Fibroblast of gingiva (primary cell): ENCODE measurements at places on chromosomes 2 and 18.
A peak's percentile ranks its signal among the peaks of the same experiment; 100 is the strongest.

DNA sequence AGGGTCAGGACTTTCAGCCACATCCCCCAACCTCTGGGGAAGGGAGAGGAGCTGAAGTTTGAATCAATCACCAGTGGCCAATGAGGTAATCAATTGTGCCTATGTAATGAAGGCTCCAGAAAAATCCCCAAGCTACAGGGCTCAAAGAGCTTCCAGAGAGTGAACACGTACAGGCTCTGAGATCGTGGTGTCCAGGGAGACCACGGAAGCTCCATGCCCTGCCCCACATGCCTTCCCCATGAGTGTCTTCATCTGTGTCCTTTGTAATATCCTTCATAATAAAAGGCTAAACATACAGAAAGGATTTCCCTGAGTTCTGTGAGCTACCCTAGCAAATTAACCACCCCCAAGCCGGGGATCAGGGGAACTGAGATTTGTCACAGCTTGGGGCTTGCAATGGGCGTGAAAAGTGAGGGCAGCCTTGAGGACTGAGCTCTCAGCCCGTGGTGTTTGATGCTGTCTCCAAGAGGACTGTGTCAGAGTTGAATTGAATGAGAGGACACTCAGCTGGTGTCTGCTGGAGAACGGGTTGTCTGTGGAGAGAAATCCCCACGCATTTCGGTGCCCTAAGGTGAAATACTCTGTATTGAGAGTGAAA lies 25.5 kb upstream of the TUBB6 start:
- DNase-seq = peak; percentile 59

GRCh38 chr2:12807907-12808810 lies 91.4 kb downstream of the TRIB2 start:
- DNase-seq = peak; percentile 86

DNA sequence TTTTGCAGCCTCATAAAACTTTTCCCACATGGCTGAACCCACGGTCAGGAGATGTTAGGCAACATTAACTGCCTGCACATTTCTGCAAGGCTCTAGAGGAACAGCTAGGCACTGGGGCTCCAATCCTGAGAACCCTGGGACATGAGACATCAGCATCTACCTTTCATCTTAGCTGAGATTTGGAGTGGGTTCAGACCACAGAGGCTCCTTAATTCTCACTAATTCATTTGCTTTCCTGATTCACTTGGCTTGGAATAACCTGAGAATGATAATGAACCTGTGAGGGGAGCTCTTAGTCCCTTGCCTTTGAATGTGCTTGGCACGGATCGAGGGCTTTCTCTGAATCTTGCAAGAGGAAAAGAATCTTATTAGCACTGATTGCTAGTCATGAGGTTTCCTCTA lies 266.2 kb downstream of the FIGN start:
- peak; percentile 26 for DNase-seq

GRCh38 chr2:96114903-96115581 lies 1.3 kb downstream of the ADRA2B start:
- no peak for DNase-seq

DNA sequence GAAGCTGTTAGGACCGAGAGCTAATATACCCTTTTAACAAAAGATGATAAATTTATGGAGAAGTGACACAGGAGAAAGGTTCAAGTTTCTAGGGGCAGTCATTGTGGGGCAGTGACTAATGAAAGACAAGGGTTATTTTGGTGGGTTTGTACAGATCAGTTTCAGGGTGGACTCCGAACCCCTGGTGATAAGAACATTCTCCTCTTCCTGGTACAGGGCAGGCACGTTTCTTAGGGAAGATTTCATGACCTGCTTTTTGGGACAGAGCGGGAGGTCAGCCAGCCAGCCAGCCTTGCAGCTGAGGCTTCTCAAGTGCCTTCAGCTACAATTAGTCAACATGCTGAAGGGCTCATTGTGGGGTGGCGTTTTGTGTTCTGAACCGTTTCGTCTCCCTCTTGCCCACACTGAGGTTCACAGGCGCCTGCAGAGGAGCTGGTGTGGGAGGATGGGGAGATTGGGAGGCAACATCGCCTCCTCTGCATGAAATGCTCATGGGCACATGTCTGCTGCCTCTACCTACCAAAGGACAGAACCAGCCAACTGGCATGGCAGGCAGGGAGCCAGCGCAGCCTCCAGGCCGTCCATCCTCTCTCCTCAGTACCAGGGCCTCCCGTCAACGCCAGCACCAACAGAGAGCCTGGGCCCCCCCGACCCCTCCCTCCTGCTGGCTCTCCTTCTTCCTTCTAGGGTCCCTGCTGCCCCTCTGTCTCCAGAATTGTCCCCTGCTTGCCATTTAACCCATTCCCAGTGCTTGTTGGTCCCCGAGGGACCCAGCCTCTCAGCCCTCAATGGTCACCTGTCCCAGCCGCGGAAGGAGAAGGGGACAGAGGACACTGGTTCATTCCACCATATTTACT lies 9.6 kb downstream of the CHMP1B start:
- no peak for DNase-seq

GRCh38 chr2:205543937-205544702 lies 138.2 kb upstream of the NRP2 start:
- no peak for DNase-seq

DNA sequence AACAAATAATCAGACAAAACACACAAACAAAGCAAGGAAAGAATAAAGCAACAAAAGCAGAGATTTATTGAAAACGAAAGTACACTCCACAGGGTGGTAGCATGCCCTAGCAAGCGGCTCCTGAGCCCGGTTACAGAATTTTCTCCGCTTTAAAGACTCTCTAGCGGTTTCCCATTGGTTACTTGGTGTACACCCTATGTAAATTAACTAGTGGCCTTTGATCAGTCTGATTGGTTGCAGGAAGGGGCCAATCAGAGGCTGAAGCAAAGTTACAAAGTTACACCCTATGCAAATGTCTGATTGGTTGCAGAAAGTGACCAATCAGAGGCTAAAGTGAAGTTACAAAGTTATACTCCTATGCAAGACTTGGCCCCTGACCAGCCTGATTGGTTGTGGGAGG lies 242.9 kb downstream of the LDLRAD4 start:
- DNase-seq = no peak

DNA sequence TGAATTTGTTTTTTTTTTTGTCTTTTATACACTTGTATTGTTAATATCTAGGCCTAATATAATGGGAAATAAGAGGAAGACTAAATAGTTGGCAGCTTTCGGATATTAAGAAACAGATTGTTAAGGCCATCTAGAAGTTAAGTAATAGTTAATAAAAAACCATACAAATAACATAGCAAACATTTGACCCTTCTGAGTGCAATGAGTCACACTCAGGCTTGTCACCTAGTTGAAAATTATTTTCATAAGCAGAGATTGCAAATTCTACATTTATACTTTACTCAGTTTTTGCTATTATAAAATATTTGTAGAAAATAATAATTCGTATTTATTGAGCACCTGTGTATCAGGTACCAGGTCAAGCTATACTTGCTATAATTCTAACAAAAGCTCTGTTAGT lies 2.4 kb downstream of the NUP35 start:
- no peak for DNase-seq
